ENCODE measurements at places on chromosomes 4 and X. TPM values are rescaled to one million over a fixed set of nuclear protein-coding genes. Genes with fewer than 3 reads are reported as not detected.

L1CAM gene
- total RNA-seq = 7.2 TPM

DNA sequence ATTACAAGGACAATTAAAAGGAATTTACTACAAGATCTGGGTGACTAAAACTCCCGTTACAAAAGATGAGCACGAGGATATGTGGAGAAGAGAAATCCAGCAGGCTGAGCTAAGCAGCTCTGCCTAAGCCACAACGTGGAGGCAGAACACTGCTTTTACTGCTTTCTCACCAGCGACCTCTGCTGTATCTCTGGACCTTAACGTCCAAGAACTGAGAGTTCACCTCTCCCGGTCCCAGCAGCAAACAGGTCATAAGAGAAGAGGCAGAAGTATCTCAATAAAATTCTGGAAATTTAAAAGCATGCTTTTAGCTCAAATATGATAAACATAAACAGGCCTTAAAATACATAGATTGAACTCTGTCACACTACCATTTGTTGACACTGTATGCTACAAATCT lies 81.0 kb downstream of the ADGRA3 start:
- no peaks in the 10 kb centered on the region for H3K36me3 ChIP-seq
- H3K4me1 ChIP-seq = no peaks in the 10 kb centered on the region
- H3K27ac ChIP-seq = no peak overlapping the region
- H3K27me3 ChIP-seq = no peaks in the 10 kb centered on the region
- no peak for DNase-seq

DNA sequence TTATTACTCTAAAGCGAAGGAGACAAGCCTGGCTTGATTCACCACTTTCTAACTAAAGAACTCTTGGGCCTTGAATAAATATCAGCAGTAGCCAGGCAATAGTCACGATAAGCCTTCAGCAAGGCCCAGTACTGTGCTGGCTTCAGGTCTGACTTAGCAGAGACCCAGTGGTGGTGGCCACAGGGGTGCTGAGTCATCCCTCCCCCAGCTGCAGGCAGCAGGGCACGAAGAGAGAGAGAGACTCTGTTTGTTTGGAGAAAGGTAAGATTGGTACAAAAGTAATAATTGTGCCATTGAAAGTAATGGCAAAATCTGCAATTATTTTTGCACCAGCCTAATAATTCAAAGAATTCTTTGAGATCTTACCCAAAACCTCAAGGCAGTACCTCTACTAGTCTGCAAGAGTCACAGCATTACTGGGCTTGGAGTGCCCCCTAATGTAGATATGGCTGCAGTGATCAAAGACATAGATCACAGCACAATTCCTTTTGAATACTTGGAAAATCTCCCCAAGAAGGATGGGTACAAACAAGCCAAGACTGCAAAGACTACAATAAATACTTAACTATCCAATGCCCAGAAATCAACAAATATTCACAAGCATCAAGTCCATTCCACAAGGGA lies 159.5 kb upstream of the USP38 start:
- peaks cover 5% of the 10 kb centered on the region for H3K4me1 ChIP-seq
- peaks cover 4% of the 10 kb centered on the region for H3K27me3 ChIP-seq
- H3K36me3 ChIP-seq = no peaks in the 10 kb centered on the region
- no peak overlapping the region for H3K4me3 ChIP-seq
- DNase-seq = no peak

- H3K4me1 ChIP-seq = peaks cover 13% of the 10 kb centered on the region
- H3K27ac ChIP-seq = no peak overlapping the region
- H3K4me3 ChIP-seq = no peak overlapping the region
- DNase-seq = no peak
- peaks cover 7% of the 10 kb centered on the region for H3K36me3 ChIP-seq
- H3K27me3 ChIP-seq = no peaks in the 10 kb centered on the region
Measured at GRCh38 chr4:77958897-77959296, 96.3 kb downstream of the MRPL1 start.

DNA sequence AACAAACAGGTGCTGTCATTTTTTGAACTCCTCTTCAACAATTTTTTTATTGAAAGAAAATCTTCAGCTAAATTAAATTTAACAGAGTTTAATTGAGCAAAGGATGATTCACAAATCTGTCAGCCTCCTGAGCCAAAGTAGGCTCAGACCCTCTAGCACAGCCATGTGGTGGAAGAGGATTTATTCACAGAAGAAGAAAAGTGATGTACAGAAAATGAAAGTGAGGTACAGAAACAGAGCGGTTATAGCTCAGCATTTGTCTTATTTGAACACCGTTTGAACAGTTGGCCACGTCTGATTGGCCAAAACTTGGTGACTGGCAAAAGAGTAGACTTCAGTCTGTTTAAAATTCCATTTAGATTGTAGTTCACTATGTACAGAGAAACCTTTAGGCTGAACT lies 217.3 kb downstream of the SPANXN1 start:
- DNase-seq = no peak
- H3K4me1 ChIP-seq = no peaks in the 10 kb centered on the region
- H3K36me3 ChIP-seq = no peaks in the 10 kb centered on the region
- H3K27ac ChIP-seq = no peak overlapping the region

DNA sequence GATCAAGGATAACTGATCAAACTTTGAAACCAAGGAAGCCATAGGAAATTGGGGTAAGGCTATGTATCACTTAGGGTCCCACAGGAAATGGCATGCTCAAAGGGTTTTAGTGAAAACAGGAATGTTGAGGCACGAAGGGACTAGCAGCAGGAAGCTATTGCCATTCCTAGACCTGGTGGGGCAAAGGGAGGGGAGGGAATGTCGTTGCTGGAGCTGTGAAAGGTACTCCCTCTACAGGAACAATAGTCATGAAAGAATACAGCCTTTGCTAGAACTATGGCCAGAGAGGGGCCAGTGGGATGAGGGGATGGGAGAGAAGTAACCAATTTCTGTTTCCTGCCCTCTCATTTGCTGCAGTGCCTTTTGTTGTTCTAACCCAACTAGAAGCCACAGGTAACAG lies 11.9 kb downstream of the REPS2 start:
- no peak overlapping the region for H3K27ac ChIP-seq
- no peak for DNase-seq
- no peak overlapping the region for H3K4me3 ChIP-seq
- H3K36me3 ChIP-seq = no peaks in the 10 kb centered on the region

GRCh38 chr4:87077914-87078585 lies 142.4 kb downstream of the KLHL8 start:
- peaks cover 22% of the 10 kb centered on the region for H3K36me3 ChIP-seq
- peaks cover 32% of the 10 kb centered on the region for H3K4me1 ChIP-seq
- H3K27ac ChIP-seq = no peak overlapping the region
- no peaks in the 10 kb centered on the region for H3K27me3 ChIP-seq
- no peak for DNase-seq

- no peaks in the 10 kb centered on the region for H3K27me3 ChIP-seq
- no peak for DNase-seq
- H3K36me3 ChIP-seq = no peaks in the 10 kb centered on the region
- H3K4me3 ChIP-seq = no peak overlapping the region
- H3K4me1 ChIP-seq = no peaks in the 10 kb centered on the region
Measured at GRCh38 chrX:7801711-7802110, 41.3 kb upstream of the VCX start.

- H3K4me3 ChIP-seq = no peak overlapping the region
- H3K36me3 ChIP-seq = no peaks in the 10 kb centered on the region
- H3K4me1 ChIP-seq = no peaks in the 10 kb centered on the region
- DNase-seq = no peak
- H3K27ac ChIP-seq = no peak overlapping the region
- no peaks in the 10 kb centered on the region for H3K27me3 ChIP-seq
Measured at GRCh38 chr4:62096881-62097280, 896.8 kb downstream of the ADGRL3 start.

GRCh38 chr4:18051281-18051680 lies 29.7 kb upstream of the LCORL start:
- no peaks in the 10 kb centered on the region for H3K4me1 ChIP-seq
- H3K27ac ChIP-seq = no peak overlapping the region
- H3K4me3 ChIP-seq = no peak overlapping the region
- DNase-seq = no peak
- H3K36me3 ChIP-seq = no peaks in the 10 kb centered on the region

GRCh38 chrX:15384304-15384703 lies at the start of gene VEGFD:
Gene VEGFD (minus strand): TSS chrX:15384413. CDS start chrX:15383946, 467 bp downstream.
- H3K27me3 ChIP-seq = peaks cover 12% of the 10 kb centered on the region
- no peaks in the 10 kb centered on the region for H3K36me3 ChIP-seq
- no peak within 1 kb of the TSS for H3K4me3 ChIP-seq
- DNase-seq = no peak
- no peaks in the 10 kb centered on the region for H3K4me1 ChIP-seq

GRCh38 chr4:5569451-5569850 lies 138.9 kb downstream of the EVC2 start:
- no peaks in the 10 kb centered on the region for H3K27me3 ChIP-seq
- no peaks in the 10 kb centered on the region for H3K36me3 ChIP-seq
- no peak overlapping the region for H3K27ac ChIP-seq
- H3K4me3 ChIP-seq = no peak overlapping the region

DNA sequence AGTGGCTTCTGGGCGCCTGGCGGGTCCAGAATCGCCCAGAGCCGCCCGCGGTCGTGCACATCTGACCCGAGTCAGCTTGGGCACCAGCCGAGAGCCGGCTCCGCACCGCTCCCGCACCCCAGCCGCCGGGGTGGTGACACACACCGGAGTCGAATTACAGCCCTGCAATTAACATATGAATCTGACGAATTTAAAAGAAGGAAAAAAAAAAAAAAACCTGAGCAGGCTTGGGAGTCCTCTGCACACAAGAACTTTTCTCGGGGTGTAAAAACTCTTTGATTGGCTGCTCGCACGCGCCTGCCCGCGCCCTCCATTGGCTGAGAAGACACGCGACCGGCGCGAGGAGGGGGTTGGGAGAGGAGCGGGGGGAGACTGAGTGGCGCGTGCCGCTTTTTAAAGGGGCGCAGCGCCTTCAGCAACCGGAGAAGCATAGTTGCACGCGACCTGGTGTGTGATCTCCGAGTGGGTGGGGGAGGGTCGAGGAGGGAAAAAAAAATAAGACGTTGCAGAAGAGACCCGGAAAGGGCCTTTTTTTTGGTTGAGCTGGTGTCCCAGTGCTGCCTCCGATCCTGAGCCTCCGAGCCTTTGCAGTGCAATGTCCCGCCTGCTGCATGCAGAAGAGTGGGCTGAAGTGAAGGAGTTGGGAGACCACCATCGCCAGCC lies at the start of gene ATOH1:
Gene ATOH1, plus strand, starts transcription at position 422 of the 663 bp plus-strand sequence. Its CDS starts 174 bp downstream, at position 596.
- peaks cover 67% of the 10 kb centered on the region for H3K27me3 ChIP-seq
- peak within 1 kb of the TSS; percentile 30 for H3K4me3 ChIP-seq
- H3K36me3 ChIP-seq = no peaks in the 10 kb centered on the region
- DNase-seq = no peak
- H3K27ac ChIP-seq = no peak within 1 kb of the TSS

- H3K36me3 ChIP-seq = no peaks in the 10 kb centered on the region
- H3K4me1 ChIP-seq = peaks cover 11% of the 10 kb centered on the region
- H3K27me3 ChIP-seq = peaks cover 9% of the 10 kb centered on the region
- H3K27ac ChIP-seq = no peak overlapping the region
- H3K4me3 ChIP-seq = no peak overlapping the region
- DNase-seq = no peak
Measured at GRCh38 chr4:5037553-5038551, 13.4 kb upstream of the STK32B start.

DNA sequence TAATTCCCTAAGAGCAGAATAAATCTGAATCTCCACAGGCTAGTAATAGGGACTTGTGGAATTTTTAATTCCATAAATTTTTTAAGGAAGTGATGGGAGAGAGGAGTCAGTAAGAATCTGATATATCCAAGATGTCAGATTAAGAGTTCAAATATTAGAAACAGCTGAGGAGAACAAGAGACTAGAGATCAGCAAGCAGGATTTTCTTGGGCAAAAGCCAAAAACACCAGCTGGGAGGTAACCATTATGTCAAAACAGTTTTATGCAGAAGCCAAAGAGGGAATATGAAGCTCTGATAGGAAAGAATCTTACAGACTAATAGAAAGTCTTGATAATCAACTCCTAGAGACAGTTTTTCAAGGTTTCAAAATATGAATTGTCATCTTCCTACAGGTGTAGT lies 72.2 kb upstream of the RBPJ start:
- H3K27ac ChIP-seq = no peak overlapping the region
- no peaks in the 10 kb centered on the region for H3K36me3 ChIP-seq
- no peak for DNase-seq
- H3K4me1 ChIP-seq = no peaks in the 10 kb centered on the region
- H3K4me3 ChIP-seq = no peak overlapping the region
- H3K27me3 ChIP-seq = no peaks in the 10 kb centered on the region

DNA sequence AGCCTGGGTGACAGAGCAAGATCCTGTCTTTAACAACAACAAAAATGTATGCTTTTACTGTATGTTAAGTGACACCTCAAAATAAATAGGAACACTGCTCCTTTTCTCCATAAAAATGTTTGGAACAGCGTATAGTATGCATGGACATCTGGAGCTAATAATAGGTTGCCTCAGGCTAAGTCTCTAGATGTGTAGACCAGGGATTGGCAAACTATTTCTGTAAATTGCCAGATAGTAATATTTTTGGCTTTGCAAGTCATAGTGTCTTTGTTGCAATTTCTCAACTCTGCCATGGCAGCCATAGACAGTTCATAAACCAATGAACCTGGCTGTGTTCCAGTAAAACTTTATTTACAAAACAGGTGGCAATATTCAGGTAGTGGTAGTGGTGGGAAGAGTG lies 76.6 kb upstream of the CBLL2 start:
- H3K27me3 ChIP-seq = no peaks in the 10 kb centered on the region
- H3K36me3 ChIP-seq = no peaks in the 10 kb centered on the region
- no peak overlapping the region for H3K4me3 ChIP-seq

DNA sequence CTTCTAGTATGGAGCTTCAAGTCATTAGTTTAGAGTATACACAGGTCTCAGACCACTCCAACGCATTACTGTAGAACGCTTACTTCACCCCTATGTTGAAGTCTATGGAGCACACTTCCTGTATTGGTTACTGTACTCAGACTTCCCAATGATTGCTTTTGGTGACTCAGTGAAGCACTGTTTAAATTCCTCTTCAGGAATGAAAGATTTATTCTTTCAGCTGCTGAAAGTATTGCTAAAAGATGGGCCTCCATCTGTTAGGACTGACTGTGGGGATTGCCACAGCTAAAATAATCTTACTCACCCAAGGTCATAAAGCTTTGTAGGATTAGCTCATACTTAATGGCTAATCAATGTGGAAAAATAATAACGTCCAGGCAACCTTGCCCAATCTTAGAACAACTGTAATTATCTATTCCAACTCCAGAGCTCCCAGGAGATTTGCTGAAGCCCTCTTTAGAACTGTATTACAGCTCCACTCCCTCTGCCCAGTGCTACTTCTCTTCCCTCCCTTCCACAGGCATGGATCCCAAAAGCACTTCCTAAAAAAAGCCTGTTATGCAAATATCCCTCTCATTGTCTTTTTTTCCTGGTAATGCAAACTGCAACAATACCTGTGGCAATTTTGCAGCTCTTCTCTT lies 281.9 kb upstream of the HS3ST1 start:
- DNase-seq = no peak
- H3K27ac ChIP-seq = no peak overlapping the region
- H3K4me1 ChIP-seq = no peaks in the 10 kb centered on the region
- no peaks in the 10 kb centered on the region for H3K36me3 ChIP-seq

PHKA1 gene
- total RNA-seq = 0.47 TPM

DNA sequence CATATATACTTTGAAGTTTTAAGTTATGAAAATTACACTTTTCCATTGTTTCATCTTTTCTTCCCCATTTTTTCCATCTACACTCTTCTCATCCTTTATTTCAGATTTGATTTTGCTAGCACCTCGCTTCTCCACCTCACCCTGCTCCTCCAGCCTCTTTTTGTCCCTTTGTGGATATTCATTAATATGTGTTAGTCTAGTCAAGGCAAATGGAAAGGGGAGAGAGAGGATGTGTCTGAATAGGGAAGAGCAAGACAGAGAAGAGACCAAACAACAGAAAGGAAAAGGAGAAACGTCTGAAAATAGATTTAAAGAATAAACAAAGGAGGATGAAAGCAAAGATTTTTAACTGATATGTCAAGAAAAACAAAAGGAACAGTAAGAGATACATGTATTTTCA lies 24.1 kb downstream of the GPM6A start:
- no peaks in the 10 kb centered on the region for H3K4me1 ChIP-seq
- H3K27me3 ChIP-seq = no peaks in the 10 kb centered on the region
- no peak for DNase-seq
- no peaks in the 10 kb centered on the region for H3K36me3 ChIP-seq
- no peak overlapping the region for H3K27ac ChIP-seq

All from activated naive CD8-positive, alpha-beta T cell treated with anti-CD3 and anti-CD28 coated beads, Interleukin-2, amount 10 ng/mL, durations not matched to agents 7 days and 5 days (primary cell).